ENCODE measurements at places on chromosomes 4 and X. TPM values are rescaled to one million over a fixed set of nuclear protein-coding genes. Genes with fewer than 3 reads are reported as not detected.

Gene ADH1C
- 62.7 TPM for total RNA-seq

Gene DMRTC1B
- not detected for total RNA-seq

DNA sequence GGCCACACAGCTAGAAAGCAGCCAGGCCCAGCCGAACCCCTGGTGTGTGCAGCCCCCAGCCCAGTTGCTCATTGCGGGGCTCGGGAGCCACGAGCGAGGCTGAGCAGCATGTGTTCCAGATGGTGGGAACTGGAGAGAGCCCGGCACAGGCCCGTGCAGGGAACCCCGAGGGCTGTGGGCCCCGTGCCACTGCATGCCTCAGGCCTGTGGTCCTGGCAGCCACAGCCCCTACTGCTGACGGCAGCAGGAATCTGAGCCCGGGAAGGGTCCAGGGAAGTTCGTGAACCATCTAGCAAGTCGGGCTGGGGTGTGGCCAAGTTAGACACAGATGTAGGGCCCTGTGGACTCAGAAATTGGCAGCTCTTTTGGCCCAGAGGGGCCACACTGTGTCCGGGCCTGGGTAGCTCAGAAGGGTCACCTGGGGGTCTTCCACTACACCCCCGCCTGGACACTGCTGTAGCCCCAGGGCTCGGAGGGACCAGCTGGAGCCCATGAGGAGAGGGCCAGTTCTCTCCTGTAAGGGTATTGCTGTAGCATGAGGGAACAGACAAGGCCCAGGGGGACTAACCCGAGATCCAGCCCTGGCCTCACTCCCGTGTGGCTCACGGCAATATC, 12.1 kb downstream of the HTRA3 start:
- no peaks in the 10 kb centered on the region for H3K27me3 ChIP-seq
- no peak overlapping the region for H3K4me3 ChIP-seq
- DNase-seq, result peak; percentile 57
- H3K36me3 ChIP-seq, result no peaks in the 10 kb centered on the region

Gene HS3ST1
- total RNA-seq, result 1.7 TPM

DNA sequence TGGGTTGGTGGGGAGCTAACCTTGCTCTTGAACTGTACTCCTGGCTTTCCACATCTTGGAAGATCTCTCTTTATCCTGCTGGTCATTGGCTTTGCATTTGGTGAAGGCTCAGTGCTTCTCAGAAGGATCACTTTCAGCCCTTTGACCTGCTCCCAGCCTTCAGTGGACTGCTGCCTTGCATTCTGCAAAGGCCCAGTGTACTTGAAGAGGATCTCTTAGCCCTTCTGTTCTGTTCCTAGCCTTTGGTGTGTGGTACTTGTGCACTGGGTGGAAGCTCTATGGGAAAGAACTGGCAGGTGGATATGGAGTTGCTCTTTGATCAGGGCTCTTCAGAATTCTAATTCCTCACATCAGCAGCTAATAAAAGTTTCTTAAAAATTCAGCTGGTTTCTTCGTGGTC, 46.5 kb downstream of the FGF2 start:
- H3K27me3 ChIP-seq, result no peaks in the 10 kb centered on the region
- no peak overlapping the region for H3K27ac ChIP-seq
- H3K36me3 ChIP-seq, result no peaks in the 10 kb centered on the region
- no peaks in the 10 kb centered on the region for H3K4me1 ChIP-seq
- H3K4me3 ChIP-seq, result no peak overlapping the region

Gene DAPP1
- total RNA-seq, result 47.0 TPM

Gene RNF113A
- total RNA-seq, result 16.6 TPM

- DNase-seq, result no peak
- peak overlapping the region; percentile 15 for H3K4me3 ChIP-seq
- peaks cover 8% of the 10 kb centered on the region for H3K4me1 ChIP-seq
- no peaks in the 10 kb centered on the region for H3K36me3 ChIP-seq
Measured at GRCh38 chrX:413322-414201, 26.9 kb upstream of the PPP2R3B start.

Gene TRAPPC11
- total RNA-seq, result 59.2 TPM

Gene MAGEC3
- total RNA-seq, result not detected

Gene VCX2
- total RNA-seq, result not detected

Gene TRMT2B
- 28.8 TPM for total RNA-seq

DNA sequence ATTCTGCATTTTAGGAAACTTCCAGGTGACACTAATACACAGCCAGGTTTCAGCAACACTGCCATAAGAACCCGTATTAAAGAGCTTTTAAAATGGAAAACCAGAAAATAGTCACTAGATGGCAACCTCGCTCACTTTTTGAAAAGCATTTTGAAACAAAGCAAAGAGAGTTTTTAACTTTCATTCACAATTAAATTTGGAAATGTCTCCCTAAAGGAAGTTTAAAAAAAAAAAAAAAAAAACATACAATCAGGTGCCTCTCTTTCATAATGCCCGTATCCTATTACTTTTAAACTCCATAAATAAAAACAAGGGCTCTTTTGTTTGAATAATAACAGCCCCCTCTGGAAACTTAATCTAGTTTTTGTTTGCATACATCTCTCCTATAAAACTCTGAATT, 20.3 kb downstream of the MEPE start:
- no peak overlapping the region for H3K27ac ChIP-seq
- no peak for DNase-seq
- H3K4me3 ChIP-seq, result no peak overlapping the region

Gene DMP1
- not detected for total RNA-seq

GRCh38 chr4:23909671-23910070, 19.8 kb upstream of the PPARGC1A start:
- DNase-seq, result no peak
- no peaks in the 10 kb centered on the region for H3K36me3 ChIP-seq
- H3K4me3 ChIP-seq, result no peak overlapping the region
- H3K4me1 ChIP-seq, result no peaks in the 10 kb centered on the region
- no peaks in the 10 kb centered on the region for H3K27me3 ChIP-seq
- no peak overlapping the region for H3K27ac ChIP-seq

DNA sequence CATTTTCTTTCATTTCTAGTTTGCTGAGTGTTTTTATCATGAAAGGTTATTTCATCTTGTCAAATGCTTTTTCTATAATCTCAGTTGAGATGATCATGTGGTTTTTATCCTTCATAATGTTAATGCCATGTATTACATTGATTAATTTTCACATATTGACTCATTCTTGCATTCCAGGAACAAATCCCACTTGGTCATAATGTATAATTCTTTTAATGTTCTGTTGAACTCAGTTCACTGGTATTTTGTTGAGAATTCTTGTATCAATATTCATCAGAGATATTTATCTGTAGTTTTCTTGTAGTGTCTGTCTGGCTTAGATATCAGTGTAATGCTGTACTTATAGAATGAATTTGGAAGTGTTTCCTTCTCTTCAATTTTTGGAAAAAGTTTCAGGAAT, 16.7 kb upstream of the LHFPL1 start:
- H3K27me3 ChIP-seq, result no peaks in the 10 kb centered on the region
- no peaks in the 10 kb centered on the region for H3K36me3 ChIP-seq
- DNase-seq, result no peak
- H3K4me3 ChIP-seq, result no peak overlapping the region
- no peaks in the 10 kb centered on the region for H3K4me1 ChIP-seq

DNA sequence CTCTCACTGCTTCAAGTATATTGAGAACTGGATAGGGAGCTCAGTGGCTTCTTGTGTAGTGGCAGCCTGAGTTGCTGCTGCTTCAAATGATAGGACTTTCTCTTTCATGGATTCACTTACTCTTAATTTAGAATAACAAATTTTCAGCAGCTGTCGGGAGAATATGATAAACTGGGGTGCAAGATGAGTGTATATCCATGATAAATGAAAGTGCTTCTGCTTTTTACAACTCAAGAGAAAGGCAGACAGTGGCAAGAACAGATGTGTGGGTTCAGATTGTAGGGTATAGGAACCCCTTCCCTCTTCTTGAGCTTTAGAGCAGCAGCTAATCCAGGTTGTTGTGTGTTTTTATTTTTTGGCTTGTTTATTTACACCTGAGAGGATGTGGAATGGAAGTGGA, 1.0 kb downstream of the SH3BGRL start:
- H3K36me3 ChIP-seq, result no peaks in the 10 kb centered on the region
- H3K27me3 ChIP-seq, result no peaks in the 10 kb centered on the region
- no peaks in the 10 kb centered on the region for H3K4me1 ChIP-seq
- H3K27ac ChIP-seq, result peak overlapping the region; percentile 6

DNA sequence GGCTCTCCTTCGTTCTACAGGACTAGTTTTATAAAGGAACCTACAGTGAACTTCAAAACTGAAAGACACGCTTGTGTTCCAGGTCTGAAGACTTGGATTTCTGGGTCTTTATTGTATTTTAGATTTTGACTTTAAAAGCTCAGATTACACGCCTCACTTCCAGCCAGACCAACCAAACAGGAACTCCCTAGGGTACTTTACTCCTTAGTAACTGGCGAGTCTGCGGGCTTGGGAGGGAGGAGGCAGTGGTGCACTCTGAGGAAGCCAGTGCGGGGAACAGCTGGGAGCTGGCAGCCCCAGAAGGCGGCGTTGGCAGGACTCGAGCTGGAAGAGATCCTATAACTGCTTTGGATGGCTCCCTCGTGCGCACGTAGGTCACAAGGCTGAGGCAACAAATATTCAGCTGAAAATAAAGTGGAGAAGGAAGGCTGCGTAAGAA, 391 bp upstream of the PHKA1 start:
- peak; percentile 55 for DNase-seq
- H3K4me1 ChIP-seq, result no peaks in the 10 kb centered on the region
- no peaks in the 10 kb centered on the region for H3K36me3 ChIP-seq

Gene CT45A5
- total RNA-seq, result not detected

Gene AFM
- not detected for total RNA-seq

DNA sequence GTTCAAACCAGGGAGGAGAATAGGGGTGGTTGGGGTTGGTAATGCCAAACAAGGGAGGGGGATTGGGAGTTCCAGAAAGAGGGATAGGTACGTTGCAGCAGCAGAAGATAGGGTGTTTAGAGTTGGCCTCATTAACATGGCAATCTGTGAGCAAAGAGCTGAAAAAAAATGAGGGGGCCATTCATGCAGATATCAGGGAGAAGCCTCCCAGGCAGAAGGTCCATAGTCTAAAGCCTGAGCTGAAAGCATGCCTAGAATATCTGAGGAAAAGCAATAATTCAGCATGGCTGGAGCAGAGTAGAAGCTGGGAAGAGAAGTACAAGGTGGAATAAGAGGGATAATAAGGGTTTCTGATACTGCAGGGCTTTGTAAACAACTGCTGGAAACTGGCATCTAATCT, 550.9 kb upstream of the LCORL start:
- DNase-seq, result no peak
- no peaks in the 10 kb centered on the region for H3K27me3 ChIP-seq
- H3K4me1 ChIP-seq, result no peaks in the 10 kb centered on the region

DNA sequence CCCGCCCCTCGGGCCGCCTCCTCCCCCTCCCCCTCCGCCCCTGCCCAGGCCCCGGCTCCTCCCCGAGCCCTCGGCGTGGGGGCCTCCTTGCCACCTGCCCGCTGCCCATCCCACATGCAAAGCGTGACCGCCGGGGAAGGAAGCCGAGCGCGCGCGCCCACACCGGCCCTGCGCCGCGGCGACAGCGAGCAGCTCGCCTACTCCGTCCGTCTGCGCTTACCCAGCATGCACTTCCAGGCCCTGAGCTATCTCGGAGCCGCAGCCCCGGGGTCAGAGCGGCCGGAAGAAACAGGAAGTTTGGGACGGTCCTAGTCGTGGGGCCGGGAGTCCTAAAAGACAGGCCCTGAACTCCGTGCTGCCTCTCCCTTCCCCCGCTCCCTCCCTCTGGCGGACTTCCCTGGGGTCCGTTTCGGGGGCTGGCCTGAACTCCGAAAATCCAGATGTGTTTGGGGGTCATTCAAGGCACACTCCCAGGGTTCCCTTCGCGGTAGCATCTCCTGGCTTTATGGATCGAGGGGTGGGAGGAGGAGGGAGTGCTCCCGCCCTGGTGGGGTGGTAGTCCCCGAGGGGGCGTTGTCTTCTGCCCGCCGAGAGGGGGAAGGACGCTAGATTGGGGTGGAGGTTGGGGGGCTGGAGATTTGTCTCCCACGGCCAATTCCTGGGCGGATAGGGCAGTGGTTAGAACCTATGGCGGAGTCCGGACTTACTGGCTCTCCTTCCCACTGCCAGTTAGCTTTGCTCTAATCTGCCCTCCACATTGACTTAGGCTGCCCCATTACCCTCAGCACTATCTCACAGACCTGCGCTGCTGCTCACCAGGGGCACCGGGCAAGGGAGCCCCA, 25.0 kb upstream of the BCORL1 start:
- H3K36me3 ChIP-seq, result no peaks in the 10 kb centered on the region
- peak; percentile 74 for DNase-seq

Gene MAGEB2
- not detected for total RNA-seq

DNA sequence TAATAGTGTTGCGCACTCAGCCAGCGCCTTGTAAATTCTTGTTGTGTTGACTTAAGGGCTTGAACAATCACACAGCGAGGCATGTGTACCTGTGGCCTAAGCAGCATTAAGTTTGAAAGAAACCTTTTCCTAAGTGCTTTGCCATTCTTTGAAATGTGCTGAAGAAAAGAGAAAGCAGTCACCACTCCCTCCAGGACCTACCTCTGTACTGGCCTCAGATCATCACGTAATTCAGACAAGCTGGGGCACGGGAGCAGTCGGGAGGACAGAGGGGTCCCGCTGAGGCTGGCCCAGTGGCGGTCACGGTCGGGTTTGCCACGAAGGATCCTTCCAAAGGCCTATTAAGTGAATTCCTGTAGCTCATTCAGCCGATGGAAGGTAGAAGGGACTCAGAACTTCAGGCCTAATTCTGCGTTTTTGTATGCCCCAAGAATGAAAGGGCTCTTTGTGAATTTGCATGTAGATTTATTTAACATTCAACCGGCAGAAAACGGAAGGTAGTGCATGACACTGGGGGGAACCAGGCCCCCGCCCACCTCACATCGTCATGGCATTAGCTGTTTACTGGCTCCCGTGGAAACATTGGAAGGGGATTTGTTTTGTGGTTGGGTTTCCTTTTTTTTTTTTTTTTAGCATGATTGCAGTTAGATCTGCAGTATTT, 106.3 kb downstream of the TRAPPC11 start:
- H3K4me3 ChIP-seq, result no peak overlapping the region
- H3K27me3 ChIP-seq, result no peaks in the 10 kb centered on the region
- H3K4me1 ChIP-seq, result no peaks in the 10 kb centered on the region

- H3K4me3 ChIP-seq, result no peak overlapping the region
- H3K27me3 ChIP-seq, result no peaks in the 10 kb centered on the region
Measured at GRCh38 chr4:182885738-182886077, 31.5 kb downstream of the DCTD start.

DNA sequence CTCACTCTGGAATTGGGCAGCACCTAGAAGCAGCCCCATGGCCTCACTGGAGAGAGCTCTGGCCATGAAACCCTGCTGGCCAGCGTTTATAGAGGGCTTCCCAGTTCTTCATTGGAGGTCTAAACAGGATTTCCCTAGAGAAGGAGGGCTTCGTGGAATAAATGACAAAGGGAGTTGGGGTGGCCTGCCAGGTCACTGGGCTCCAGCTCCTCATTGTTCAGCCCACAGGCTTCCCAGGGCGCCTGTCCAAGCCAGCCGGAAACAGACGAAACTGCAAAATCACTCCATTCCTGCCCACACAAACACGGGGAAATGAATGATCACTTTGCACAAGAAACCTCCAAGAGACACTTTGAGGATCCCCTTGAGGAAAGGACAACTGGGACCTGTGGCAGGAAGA, 189.7 kb downstream of the TSPAN5 start:
- no peaks in the 10 kb centered on the region for H3K36me3 ChIP-seq
- DNase-seq, result no peak
- H3K27ac ChIP-seq, result no peak overlapping the region
- no peaks in the 10 kb centered on the region for H3K4me1 ChIP-seq
